ENCODE measurements at places on chromosomes 16 and 17. TPM values are rescaled to one million over a fixed set of nuclear protein-coding genes. Genes with fewer than 3 reads are reported as not detected.
A peak's percentile ranks its signal among the peaks of the same experiment; 100 is the strongest.

Gene GAS2L2
- not detected for total RNA-seq

GRCh38 chr17:65888649-65889048 lies 303.3 kb downstream of the CEP112 start:
- no peaks in the 10 kb centered on the region for H3K4me1 ChIP-seq
- H3K27me3 ChIP-seq, result no peaks in the 10 kb centered on the region
- no peaks in the 10 kb centered on the region for H3K36me3 ChIP-seq
- H3K27ac ChIP-seq, result no peak overlapping the region
- no peak for DNase-seq
- H3K4me3 ChIP-seq, result no peak overlapping the region

GRCh38 chr16:78249056-78249455 lies 149.6 kb downstream of the WWOX start:
- no peak overlapping the region for H3K27ac ChIP-seq
- H3K36me3 ChIP-seq, result no peaks in the 10 kb centered on the region
- no peaks in the 10 kb centered on the region for H3K27me3 ChIP-seq
- no peak for DNase-seq
- no peaks in the 10 kb centered on the region for H3K4me1 ChIP-seq
- no peak overlapping the region for H3K4me3 ChIP-seq

GRCh38 chr16:88556294-88556988 lies 13.8 kb upstream of the ZC3H18 start:
- H3K27me3 ChIP-seq, result no peaks in the 10 kb centered on the region
- H3K4me3 ChIP-seq, result no peak overlapping the region
- DNase-seq, result no peak
- H3K4me1 ChIP-seq, result no peaks in the 10 kb centered on the region

Gene TBX4
- total RNA-seq, result not detected

DNA sequence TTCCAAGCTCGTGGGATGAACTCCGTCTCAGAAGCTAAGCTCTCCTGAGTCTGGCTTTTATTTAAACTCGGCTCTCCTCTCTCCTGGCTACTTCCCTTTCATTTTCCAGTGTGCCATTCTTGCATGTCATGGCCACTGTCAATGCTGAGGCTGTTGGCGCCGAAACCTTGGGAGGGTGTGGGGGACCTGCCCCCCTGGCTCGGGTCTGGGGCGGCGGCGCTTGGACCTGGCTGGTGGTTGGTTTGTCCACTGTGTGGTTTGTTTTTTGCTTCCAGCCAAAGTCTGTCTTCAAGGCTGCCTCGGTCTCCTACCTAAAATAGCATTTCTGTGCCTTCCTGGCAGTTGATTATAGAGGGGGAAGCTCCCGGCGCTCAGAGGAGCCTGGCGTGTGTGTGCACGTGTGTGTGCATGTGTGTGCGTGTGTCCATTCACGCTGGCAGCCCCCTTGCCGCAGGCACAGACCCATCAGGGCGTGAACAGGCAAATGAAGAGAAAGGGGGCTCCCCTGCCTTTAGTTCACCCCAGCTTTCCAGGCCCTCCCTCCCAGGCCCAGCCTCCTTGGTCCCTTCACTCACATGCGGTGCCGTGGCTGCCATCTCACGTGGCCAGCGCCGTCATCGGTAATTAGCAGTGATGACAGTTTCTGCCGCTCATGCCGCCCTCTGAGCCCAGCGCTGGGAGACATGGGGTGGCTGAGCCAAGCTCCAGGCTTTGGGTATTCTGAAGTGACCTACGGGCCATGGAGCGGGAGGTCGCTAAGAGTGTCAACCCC lies 179.9 kb downstream of the SEC14L1 start:
- H3K27me3 ChIP-seq, result no peaks in the 10 kb centered on the region
- DNase-seq, result peak; percentile 36
- peak overlapping the region; percentile 96 for H3K27ac ChIP-seq

DNA sequence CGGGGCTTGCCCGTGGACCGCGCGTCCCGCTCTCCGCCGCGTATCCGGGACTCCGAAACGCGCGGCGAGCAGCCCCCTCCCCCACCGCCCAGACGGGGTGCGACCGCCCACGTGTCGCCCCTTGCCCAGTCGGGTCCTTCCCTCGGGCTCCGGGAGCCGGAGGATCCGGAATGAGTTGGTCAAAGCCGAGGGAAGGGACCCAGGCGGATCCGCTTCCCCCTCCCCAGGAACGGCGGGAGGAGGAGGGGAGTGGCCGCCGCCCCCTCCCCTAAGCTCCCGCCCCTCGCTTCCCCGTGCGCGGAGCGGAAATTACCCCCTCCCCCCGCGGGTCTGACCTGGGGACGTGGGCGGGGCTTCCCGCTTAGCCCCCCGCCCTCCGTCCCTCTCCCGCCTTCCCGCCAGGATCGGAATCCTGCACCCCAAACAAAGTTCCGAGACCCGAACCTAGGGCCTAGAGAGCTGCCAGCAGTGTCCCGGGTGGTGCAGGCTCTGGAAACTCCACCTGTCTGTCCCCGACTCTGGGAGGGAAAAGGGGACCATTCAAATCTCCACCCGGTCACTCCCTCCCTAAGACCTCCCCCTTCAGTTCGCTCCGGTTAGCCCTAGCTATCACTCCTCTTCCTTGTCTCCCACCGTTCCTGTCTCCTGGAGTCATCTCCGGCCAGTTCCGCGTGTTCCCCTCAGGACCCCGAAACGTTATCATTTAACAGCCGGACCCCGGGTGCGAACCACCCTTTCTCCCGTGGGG lies 1.0 kb upstream of the IGF2BP1 start:
- H3K36me3 ChIP-seq, result no peaks in the 10 kb centered on the region
- no peak overlapping the region for H3K4me3 ChIP-seq
- H3K4me1 ChIP-seq, result peaks cover 13% of the 10 kb centered on the region

DNA sequence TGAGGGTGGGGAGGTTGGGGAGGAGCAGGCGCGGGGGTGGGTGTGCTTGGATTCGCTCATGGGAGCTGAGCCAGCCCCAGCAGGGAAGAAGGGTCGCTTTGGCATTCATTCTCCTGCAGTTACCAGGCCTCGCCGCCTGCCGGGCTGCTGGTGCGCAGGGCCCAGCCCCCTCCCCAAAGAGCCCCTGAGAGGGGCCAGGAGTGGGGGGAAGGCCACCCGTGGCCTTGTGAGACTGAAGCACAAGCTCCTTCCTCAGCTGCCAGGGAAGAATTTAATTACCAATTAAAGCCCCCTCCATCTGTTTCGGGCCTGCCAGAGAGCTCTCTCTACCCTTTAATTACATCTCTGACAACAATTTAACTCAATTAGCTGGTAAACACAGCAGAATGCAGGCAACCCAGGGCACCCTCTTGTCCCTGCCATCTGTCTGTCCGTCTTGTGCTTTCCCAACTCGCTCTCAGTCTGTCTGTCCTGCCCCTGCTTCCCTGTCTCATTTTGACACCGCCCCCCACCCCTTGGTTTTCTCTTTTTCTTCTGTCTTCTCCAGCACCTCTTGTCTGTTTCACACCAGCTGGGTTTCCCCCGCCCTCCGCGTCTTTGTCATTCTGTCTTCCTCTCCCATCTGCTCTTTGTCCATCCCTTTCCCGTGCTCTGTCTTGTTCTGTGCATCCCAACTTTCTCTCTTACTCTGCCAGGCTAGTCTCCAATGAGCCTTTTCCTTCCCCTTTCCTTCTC lies 32.7 kb downstream of the CDK5RAP3 start:
- peaks cover 8% of the 10 kb centered on the region for H3K4me1 ChIP-seq
- H3K4me3 ChIP-seq, result no peak overlapping the region
- DNase-seq, result no peak
- H3K27me3 ChIP-seq, result no peaks in the 10 kb centered on the region
- no peak overlapping the region for H3K27ac ChIP-seq

- H3K27me3 ChIP-seq, result no peaks in the 10 kb centered on the region
- H3K36me3 ChIP-seq, result no peaks in the 10 kb centered on the region
- DNase-seq, result no peak
- peak overlapping the region; percentile 69 for H3K4me3 ChIP-seq
- H3K4me1 ChIP-seq, result peaks cover 4% of the 10 kb centered on the region
Observed at GRCh38 chr16:89191901-89192185, 8.5 kb downstream of the SLC22A31 start.

Gene TM4SF5
- not detected for total RNA-seq

- no peak overlapping the region for H3K4me3 ChIP-seq
- H3K27me3 ChIP-seq, result no peaks in the 10 kb centered on the region
- no peak for DNase-seq
- H3K27ac ChIP-seq, result no peak overlapping the region
- no peaks in the 10 kb centered on the region for H3K4me1 ChIP-seq
Observed at GRCh38 chr16:84879569-84880487, 60.0 kb downstream of the CRISPLD2 start.

Gene AGRP
- not detected for total RNA-seq

Gene KRTAP4-9
- total RNA-seq, result not detected

DNA sequence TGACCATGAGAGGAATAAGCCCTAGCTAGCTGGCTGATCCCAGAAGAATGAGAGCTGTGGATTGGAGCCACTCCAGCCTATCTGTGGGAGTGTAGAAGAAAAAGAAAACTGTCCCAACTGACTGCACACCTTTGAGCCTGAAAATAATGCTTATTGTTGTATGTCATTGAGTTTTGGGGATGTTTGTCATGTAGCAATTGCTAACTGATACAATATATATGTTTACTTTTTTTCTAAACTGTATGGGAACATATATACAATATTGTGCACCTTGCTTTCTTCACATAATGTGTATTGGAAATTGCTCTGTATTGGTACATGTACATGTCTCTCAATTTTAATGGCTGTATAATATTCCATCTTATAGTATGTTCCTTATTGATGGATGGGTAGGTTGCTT lies 124.0 kb upstream of the NLRP1 start:
- no peak overlapping the region for H3K27ac ChIP-seq
- H3K4me1 ChIP-seq, result no peaks in the 10 kb centered on the region
- no peaks in the 10 kb centered on the region for H3K27me3 ChIP-seq
- no peak for DNase-seq

DNA sequence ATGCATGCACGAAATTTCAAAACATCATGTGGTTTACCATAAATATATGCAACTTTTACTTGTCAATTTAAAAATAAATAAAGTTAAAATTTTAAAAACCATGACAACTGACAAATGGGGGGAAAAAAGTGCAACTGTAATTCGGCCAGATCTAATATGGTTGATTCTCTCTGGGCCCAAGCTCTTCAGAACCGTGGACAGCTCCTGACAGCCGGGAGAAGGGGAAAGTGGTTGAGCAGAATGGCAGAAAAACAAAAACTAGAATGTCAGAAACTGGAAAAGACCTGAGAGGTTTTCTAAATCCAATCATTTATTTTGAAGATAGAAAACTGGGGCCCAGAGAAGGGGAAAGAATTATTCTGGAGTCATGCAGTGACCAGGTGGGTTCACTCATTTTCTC lies 126.6 kb downstream of the TMEM132E start:
- no peaks in the 10 kb centered on the region for H3K4me1 ChIP-seq
- H3K4me3 ChIP-seq, result no peak overlapping the region
- H3K27me3 ChIP-seq, result no peaks in the 10 kb centered on the region
- H3K27ac ChIP-seq, result no peak overlapping the region
- DNase-seq, result no peak
- H3K36me3 ChIP-seq, result no peaks in the 10 kb centered on the region

- no peak overlapping the region for H3K27ac ChIP-seq
- no peaks in the 10 kb centered on the region for H3K4me1 ChIP-seq
Observed at GRCh38 chr17:6108382-6108781, 38.2 kb downstream of the WSCD1 start.

Gene KRTAP1-1
- not detected for total RNA-seq

- H3K4me3 ChIP-seq, result no peak overlapping the region
- no peaks in the 10 kb centered on the region for H3K36me3 ChIP-seq
- no peaks in the 10 kb centered on the region for H3K27me3 ChIP-seq
- no peaks in the 10 kb centered on the region for H3K4me1 ChIP-seq
Observed at GRCh38 chr16:23378256-23378655, 74.7 kb downstream of the COG7 start.

DNA sequence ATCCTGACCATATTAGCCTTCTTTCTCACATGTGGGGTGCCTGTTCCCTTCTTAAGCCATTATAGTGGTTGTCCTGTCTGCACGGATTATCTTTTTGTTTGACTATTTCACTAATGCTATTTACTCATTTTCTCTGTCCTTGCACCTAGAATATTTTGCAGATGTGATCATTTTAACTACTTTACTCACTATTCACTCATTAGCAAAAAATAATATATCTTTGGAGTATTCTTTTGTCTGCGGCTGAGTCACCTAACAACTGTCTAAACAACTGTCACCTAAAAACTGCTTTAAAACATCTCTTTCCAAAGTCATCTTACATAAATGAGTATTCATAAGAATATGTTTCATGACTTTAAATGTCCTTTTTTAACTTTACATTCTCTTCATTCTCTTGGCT lies 87.4 kb downstream of the KCNJ2 start:
- H3K4me1 ChIP-seq, result no peaks in the 10 kb centered on the region
- no peak overlapping the region for H3K27ac ChIP-seq
- no peaks in the 10 kb centered on the region for H3K36me3 ChIP-seq
- H3K27me3 ChIP-seq, result no peaks in the 10 kb centered on the region
- H3K4me3 ChIP-seq, result no peak overlapping the region

- DNase-seq, result no peak
- no peak overlapping the region for H3K27ac ChIP-seq
- no peaks in the 10 kb centered on the region for H3K36me3 ChIP-seq
- H3K4me1 ChIP-seq, result no peaks in the 10 kb centered on the region
Observed at GRCh38 chr17:78665387-78665951, 88.3 kb upstream of the DNAH17 start.

DNA sequence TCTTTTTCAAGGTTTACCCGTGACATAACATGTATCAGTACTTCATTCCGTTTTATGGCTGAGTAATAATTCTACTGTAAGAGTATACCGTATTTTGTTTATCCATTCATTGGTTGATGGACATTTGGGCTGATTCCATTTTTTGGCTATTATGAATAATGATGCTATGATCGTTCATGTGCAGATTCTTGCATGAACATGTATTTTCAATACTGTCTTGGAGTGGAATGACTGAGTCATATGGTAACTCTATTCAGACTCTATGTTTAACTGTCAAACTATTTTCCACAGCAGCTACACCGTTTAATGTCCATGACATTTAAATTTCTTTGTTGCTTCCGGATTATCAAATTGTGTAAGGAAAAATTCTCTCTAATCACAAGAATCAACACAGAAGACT lies 17.9 kb downstream of the BFAR start:
- DNase-seq, result no peak
- H3K27ac ChIP-seq, result no peak overlapping the region
- peaks cover 47% of the 10 kb centered on the region for H3K36me3 ChIP-seq

DNA sequence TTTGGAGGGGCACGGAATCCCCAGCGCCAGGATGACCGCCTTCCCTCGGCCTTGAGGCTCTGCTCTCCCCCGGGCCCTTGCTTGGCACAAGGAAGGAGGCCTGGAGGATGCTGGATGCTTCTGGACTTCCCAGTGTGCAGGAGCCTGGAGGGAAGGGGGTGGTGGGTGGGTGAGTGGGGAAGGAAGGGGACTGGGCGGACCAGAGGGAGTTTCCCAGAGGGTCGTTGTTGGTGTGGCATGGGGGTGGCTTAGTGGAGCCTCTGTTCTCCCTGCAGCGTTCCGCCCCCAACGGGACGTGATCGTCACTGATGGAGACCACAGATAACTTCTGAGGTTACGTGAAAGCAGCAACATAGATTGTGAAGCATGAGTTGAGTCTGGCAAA lies 140.0 kb downstream of the IRF8 start:
- no peak overlapping the region for H3K27ac ChIP-seq
- no peak for DNase-seq

DNA sequence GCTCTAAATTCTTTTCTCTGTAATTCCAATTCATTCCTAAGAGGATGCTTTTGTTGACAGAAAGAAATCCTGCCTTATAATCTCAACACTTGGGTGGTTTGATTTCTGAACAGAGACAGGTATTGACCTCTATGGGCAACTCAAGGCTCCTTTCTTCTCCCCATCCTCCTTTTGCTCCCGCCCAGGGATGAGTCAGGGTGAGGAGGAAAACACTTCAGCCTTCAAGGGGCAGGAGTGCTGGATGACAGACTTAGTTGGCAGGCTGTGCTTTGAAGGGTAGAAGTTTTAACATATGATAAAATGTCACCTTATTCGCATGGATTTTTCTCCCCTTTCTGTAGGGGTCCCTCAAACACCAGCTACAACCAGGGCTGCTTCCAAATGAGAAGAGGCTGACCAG lies 16.7 kb upstream of the TOM1L1 start:
- no peak overlapping the region for H3K4me3 ChIP-seq
- H3K36me3 ChIP-seq, result no peaks in the 10 kb centered on the region
- H3K27ac ChIP-seq, result no peak overlapping the region
- no peaks in the 10 kb centered on the region for H3K4me1 ChIP-seq
